ENCODE measurements at places on chromosomes 12 and 14.

DNA sequence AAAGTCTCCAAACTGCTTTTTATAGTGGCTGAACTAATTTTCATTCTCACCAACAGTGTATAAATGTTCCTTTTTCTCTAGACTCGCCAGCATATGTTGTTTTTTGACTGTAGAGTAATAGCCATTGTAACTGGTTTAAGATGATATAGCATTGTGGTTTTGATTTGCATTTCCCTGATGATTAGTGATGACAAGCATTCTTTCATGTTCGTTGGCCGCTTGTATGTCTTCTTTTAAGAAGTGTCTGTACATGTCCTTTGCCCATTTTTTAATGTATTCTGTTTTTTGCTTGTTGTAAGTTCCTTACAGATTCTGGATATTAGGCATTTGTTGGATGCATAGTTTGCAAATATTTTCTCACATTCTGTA is 404.9 kb downstream of the FLRT2 start:
- DNase-seq, result no peak

DNA sequence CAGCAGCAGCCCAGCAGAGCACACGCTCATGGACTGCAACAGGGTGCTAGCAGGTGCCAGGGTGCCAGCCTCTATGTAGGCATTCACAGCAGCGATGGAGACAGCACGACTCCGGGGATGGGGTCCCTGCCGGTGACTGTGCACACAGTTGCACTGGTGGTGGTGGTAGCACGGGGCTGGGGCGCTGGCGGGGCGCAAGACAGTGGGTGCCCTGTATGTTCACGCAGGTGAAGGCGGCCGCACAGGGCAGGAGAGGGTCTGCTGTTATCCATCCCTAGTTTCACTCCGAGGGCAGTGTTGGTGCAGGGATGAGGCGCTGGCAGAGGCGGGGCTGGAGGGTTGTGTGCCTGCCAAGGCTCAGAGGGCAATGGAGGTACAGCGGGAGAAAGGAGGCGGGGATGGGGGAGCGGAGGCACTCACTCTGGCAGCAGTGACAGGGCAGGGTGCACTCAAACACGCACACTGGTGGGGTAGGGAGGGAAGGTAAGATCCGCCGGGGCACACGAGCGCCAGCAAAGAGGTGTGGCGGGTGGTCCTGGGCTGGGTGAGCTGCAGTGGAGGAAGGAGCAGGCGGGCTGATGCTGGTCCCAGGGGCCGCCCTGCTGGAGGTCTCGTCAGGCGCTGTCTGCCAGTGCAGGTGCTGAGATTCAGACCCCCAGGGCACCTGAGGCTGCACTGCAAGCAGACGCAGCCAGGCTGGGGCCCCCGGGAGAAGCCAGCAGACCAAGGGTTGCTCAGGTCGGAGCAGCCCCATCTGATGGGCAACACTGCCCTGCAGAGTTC is 76.7 kb downstream of the GALC start:
- no peak for DNase-seq

- peak; percentile 24 for DNase-seq
Measured at GRCh38 chr12:11954181-11954580, 116.6 kb upstream of the BCL2L14 start.

DNA sequence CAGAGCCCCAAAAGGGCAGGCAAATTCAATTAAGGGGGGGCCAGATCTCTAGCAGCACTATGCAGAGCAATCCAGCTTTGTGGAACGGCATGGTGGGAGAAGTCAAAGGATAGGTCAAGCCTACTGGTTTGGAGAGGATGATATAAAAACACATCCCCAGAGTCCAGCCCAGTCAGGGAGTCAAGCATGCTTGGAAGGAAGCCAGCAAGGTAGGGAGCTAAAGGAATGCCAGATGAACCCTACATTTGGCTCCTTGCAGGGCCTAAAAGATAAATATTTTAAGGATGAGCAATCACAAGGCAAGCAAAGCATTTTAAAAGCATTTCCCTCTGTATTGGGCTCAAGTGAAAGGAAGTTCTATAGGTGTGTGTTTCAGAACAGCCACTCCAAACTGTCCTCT is 21.4 kb downstream of the KCTD10 start:
- no peak for DNase-seq

DNA sequence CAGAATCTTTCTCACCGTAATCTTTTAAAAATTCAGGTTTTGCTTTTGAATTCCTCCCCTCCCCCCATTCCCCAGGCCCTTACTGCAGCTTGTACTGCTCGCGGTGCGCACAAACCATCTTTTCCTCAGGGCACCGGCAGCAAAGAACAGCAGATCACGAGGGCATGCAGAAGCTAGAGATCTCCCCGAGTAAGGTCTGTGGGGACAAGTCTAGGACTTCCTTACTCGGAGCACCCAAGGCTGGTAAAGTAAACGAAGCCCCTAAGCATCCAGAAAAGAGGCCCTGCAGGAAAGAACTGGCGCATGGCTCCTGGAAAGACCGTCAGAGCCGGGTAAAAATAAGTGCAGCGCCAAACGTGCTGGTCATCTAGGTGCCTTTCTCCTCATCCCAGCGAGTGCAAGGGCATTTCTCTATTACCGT is 727 bp downstream of the LDHB start:
- peak; percentile 57 for DNase-seq
